ENCODE measurements at places on chromosomes 4 and X.

GRCh38 chrX:47169726-47170515 lies 23.7 kb upstream of the UBA1 start:
- no peak for DNase-seq

- no peak for DNase-seq
These were observed 772.0 kb downstream of the TRIML1 start for GRCh38 chr4:188911199-188911598.

DNA sequence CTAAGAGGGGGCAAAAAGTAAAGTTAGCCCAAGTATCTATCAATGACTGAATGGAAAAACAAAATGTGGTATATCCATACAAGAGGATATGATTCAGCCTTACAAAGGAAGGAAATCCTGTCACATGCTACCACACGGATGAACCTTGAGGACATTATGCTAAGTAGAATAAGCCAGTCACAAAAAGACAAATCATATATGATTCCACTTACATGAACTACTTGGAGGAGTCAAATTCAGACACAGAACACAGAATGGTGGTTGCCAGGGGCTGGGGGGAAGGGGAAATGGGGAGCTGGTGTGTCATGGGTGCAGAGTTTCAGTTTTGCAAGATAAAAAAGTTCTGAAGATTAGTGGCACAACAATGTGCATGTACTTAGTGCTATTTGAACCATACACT lies 101.8 kb downstream of the SH3KBP1 start:
- no peak for DNase-seq

- DNase-seq = no peak
These were observed 318.7 kb downstream of the PRR32 start for GRCh38 chrX:127138218-127138617.

DNA sequence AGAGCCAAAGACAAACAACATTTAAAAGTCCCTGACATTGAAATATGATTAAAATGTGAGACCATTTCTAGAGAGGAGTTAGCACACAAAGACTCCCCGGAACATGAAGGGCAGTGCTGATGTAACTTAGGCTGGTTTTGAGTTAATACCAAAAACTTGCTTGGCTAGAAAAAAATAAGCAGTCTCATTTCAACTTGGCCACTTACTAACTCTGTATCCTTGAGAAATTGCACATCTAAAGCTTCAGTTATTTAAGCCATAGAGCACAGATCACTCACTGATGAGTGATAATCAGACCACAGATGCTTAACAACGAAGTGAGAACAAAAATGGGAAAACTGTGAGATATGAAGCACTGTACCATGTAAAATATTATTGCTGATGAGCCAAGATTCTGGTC lies 65.9 kb upstream of the MAOA start:
- no peak for DNase-seq

Measured in fibroblast of skin of left biceps (primary cell).